ENCODE measurements at places on chromosomes 16 and 17.
A peak's percentile ranks its signal among the peaks of the same experiment; 100 is the strongest.

DNA sequence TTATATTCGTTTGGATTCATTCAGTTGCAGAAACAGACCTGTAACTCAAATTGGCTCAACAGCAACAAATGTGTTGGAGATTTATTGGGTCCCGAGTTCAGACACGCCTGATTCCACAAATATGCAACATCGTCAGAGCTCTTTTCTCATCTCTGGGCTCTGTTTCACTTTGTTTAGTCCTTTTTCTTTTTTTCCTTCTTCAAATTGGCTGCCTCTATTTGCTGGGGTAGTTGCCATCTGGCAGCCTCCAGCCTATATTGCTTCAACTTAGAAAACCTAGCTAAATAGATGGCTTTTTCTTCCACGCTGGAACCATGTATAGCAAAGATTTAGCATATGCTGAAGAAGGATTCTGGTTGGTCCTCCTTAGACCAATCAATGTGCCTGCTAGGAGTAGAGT lies 398.5 kb downstream of the RBFOX1 start:
- no peak for DNase-seq

DNA sequence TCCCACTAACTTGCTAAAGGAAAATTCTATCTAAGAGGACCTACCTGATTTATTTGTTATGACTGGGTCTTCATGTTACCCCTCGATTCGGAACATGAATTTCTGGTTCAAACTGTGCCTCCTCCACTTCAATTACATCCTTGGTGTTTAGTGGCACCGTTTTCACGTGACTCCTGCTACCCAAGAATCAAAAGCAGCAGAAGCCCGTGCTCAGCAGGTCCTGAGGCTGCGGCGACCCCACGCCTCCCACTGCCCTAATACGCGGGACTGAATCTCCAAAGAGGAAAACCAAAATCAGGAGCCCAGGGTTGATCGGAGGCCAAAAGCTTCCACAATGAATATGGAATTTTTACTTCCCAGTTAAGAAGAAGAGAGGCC lies 94.0 kb upstream of the METRNL start:
- no peak for DNase-seq

- DNase-seq = no peak
Measured at GRCh38 chr16:58652741-58653140, 23.1 kb upstream of the CNOT1 start.

GRCh38 chr16:1097800-1098199 lies 1.8 kb upstream of the C1QTNF8 start:
- DNase-seq = no peak

DNA sequence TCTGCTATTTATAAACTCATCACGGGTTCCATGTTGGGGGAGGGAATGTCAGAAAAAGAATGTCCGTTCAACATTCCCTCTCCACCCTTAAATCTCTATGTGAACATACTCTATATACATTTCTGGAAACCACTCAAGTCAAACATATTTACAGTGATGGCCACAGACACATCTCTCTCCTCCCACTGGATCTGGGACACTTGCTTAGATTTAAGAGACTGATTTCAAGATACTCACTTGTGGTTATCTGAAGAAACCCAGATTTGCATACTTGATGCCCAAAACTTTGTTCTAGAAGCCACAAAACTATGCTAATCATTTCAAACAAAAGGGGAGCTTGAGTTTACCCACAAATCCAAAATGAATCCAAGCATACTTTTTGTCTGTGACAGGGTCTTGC lies 182.9 kb upstream of the SOX9 start:
- no peak for DNase-seq

- no peak for DNase-seq
Measured at GRCh38 chr17:59830846-59831486, 61.8 kb downstream of the TUBD1 start.

GRCh38 chr16:67304020-67304419 lies 22.5 kb downstream of the KCTD19 start:
- no peak for DNase-seq

- DNase-seq = no peak
Measured at GRCh38 chr16:6111390-6111789, 1013.8 kb upstream of the EEF2KMT start.

- DNase-seq = no peak
Measured at GRCh38 chr16:8720080-8720966, 45.9 kb downstream of the ABAT start.

- DNase-seq = no peak
Measured at GRCh38 chr17:36888236-36888951, 48.9 kb upstream of the LHX1 start.

GRCh38 chr17:8991514-8992285 lies 26.2 kb upstream of the PIK3R5 start:
- DNase-seq = peak; percentile 29

DNA sequence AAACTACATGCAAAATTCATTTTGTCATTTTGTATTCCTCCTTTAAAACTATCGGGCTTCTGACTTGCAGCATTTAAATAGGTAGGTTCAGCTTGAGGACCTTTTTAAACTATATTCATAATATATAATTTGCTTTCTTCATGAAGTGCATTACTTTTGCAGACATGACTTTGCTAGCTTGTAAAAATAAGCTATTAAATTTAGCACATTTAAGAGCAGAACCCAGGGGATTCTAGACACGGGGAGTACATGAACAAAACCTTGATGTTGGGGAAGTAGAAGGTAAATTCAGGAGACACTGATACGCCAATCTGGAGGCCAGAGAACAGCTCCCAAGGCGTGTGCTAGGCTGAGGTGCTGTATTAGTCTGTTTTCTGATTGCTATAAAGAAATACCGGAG lies 32.3 kb upstream of the NUDT7 start:
- no peak for DNase-seq

DNA sequence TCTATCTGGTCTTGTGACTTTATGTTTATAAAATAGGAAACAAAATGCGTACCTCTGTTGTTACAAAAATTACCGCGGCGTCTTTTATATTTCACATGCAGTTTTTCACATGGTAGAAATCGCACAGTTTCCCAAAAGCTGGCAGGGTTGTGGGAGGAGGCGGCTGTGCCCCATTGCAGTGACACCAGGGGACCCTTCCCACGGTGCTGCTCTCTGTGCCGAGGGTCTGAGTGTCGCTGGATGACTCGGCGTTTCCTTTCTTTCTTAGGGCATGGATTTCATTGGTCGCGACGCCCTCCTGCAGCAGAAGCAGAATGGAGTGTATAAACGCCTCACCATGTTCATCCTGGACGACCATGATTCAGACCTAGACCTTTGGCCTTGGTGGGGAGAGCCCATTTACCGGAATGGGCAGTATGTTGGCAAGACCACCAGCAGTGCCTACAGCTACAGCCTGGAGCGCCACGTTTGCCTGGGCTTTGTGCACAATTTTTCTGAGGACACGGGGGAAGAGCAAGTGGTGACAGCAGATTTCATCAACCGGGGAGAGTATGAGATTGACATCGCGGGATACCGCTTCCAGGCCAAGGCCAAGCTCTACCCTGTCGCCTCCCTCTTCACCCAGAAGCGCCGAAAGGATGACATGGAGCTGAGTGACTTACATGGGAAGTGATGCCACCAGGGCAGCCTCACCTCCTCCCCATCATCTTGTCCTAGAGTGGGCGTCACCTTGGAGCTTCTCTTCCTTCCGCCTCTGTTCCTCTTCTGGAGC lies 17.2 kb upstream of the CLEC18C start:
- DNase-seq = no peak

DNA sequence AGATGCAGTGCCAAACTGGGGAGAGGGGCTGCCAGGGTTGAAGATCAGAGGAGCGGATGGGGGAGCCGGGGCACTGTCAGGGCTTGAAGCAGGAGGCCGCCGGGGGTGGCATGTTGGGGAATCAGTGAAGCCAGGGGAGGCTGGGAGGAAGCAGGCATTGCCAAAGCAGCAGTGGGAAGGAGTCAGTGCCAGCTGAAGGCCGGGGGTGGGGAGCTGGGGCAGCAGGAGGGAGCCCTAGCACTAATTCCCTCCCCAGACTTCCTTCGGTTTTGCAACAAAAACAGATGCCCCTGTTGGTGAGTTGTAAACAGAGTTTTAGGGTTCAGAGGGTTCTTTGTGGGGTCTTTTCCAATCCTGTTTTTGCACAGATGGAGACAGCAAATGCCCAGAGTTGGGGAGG lies 10.9 kb upstream of the TAC4 start:
- DNase-seq = no peak

- no peak for DNase-seq
Measured at GRCh38 chr17:47643116-47643515, 6.6 kb upstream of the KPNB1 start.

DNA sequence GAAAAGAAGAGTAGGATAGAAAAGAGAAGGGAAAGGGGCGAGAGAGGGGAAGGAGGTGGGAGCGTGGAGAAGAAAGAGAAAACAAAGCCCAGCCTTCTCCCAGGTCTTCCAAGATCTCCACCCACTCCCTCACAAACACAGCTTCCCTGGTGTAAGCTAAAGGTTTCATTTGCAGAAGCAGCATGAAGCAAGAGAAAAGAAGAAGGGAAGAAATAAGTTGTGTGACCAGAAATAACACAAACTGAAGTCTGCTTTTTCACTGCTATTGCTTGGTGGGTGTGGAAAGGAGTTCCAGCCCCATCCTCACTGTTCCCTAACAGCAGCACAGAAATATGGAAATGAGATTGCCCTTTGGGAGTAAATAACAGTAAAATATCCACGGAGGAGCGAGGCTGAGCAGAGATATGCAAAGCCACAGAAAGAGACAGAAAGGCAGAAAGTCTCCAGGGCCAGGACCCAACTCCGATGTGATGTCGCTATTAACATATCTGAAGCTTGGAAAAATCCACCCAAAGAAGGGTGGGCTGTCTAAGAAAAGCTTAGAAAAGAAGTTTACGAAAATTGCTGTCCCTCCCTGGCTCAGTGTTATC lies 10.3 kb upstream of the GAS7 start:
- DNase-seq = no peak

GRCh38 chr16:19105891-19106624 lies 7.7 kb upstream of the ITPRIPL2 start:
- no peak for DNase-seq

DNA sequence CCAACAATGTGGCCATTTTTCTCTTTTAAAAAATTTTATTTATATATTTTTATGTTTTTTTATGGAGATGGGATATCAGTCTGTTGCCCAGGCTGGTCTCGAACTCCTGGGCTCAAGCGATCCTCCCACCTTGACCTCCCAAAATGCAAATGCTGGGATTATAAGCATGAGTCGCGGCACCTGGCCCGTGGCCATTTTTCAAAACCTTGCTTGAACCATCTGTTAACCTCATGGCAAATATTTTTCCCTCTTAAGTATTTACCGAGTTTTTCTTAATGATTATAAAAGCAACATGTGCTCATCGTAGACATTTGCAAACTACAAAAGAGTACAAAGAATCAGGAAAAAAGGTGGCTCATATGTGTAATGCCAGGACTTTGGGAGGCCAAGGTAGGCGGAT lies 127.6 kb downstream of the ABCC6 start:
- no peak for DNase-seq

GRCh38 chr17:15456972-15457722 lies 10.3 kb downstream of the CDRT4 start:
- no peak for DNase-seq

DNA sequence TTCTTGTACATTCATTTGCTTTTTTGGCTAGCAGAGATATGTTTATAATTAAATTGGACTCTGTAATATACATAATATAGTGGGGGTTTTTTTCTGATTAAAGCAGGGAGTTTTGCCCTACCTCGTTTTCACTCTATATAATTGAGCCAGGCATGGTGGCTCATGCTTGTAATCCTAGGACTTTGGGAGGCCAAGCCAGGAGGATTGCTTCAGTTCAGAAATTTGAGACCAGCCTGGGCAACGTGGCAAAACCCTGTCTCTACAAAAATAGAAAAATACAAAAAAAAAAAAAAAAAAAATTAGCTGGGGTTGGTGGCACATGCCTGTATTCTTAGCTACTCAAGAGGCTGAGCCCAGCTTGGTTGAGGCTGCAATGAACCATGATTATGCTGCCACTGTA lies 42.2 kb downstream of the PAFAH1B1 start:
- DNase-seq = no peak

GRCh38 chr17:4549781-4550533 lies 5.2 kb downstream of the MYBBP1A start:
- no peak for DNase-seq

- DNase-seq = no peak
Measured at GRCh38 chr17:17429222-17429621, 47.6 kb upstream of the MED9 start.

Measured in stimulated activated CD4-positive, alpha-beta T cell treated with anti-CD3 and anti-CD28 coated beads, TNF-alpha, amount 100 ng/mL, for 1 hour (primary cell).